ENCODE measurements at places on chromosomes 7 and 10.

GRCh38 chr10:110568055-110568735, 700 bp downstream of the SMC3 start:
- DNase-seq = peak; percentile 54

DNA sequence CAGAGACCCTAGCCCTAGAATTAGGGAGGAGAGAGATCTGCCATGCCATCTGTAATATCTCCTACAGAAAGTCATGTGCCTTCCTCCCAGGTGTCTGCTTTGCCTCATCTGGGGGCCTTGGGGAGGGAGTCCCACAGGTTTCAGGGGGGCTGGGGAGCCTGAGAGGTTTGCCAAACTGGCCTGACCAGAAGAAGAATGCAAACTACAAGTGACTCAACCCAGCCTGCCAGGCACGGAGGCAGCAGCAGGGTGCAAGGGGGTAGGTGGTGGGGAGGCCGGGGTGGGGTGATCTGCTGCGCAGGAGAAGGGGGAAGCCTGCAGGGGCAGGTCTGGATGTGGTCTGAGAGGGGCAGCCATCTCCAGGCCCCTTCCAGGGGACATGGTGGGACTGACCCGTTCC, 9.6 kb upstream of the TRIM8 start:
- DNase-seq = no peak

DNA sequence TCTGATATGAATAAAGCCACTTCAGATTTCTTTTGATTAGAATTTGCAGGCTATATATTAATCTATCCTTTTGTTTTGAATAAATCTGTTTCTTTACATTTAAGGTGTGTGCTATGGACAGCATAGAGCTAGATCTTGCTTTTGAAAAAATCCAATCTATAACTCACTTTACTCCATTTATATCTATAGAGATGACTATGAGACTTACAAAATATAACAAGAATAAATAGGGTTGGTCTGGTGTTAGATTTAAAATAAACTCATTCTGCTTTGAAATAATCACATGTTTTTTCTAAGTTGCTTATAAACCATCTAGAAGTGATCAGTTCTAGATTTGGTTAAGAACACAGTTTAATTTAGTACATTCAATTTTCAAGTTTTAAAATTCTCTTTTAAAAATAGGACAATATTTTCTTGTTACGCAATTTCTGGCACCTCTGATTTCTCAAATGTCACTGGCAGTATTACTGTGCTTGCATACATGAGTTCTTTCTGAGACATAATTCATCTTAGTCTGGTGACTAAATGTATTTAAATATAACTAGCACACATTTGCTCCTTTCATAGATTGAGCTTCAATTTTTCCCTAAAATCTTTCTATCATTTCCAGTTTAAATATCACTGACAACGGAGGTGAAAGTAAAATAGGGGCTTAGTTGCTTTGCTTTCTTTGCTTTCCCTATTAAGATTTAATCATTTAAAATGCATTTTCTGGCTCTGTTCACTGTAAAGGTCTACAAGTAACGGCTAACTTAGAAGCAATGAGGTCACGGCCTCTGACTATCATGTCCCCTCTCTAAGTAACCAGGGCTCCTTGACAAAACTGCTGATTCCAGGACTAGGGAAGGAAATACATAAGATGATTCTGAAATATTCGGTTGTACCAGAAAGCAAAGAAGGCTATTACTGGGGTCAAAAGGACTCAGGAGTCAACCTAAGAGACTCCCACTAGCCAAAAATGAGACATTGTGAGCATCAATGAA, 89.3 kb downstream of the ICA1 start:
- DNase-seq = no peak

GRCh38 chr7:9796241-9796640, 1177.4 kb upstream of the PHF14 start:
- DNase-seq = no peak

- DNase-seq = no peak
These were observed 22.8 kb upstream of the EZH2 start for GRCh38 chr7:148906707-148907498.

DNA sequence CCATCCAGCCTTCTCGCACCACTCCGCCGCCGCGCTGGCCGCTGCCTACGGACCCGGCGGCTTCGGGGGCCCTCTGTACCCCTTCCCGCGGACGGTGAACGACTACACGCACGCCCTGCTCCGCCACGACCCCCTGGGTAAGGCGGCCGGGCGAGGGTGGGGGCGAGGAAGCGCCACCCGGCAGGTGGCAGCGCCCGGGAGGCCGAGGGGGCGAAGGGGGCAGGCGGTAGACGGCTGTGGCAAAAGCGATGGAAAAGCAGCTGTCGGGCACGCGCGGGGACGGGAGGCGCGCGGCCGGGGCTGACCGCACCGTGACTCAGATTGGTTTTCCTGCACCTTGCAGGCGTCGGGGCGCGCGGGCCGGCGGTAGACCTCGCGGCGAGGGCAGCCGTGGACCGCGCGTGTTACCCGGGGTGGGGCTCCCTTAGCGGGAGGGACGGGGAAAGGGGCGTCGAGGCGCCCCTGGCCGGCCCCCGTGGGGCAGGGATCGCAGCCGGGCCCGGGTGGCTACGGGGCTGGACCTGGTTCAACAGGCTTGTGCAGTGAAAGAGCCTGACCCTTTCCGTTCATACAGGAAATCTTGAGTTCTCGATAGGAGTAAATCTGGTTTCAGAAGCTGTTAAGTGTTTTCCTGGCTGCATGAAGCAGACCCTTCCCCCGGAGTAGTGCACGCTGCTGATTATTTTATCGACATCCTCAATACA, 608 bp downstream of the HHEX start:
- peak; percentile 52 for DNase-seq

DNA sequence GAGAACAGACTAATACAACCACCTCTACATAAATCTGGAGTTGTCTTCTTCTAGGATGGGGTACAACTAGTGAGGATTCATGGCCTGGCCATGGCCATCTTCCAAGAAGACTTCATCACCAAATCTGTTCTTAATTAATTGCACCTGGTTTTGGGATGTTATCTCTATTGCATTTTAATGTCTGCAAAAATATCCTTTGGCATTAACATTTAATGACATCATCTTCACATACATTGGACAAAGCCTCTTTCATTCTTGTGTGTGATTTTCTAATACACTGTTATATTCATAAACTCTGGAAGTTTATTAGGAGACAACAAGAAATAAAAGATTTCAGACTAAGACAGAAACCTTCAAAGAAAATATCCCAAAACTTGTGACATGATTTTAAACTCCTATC, 124.2 kb upstream of the ABCB5 start:
- no peak for DNase-seq

GRCh38 chr7:5694912-5695726, 86.3 kb downstream of the RNF216 start:
- DNase-seq = peak; percentile 69

DNA sequence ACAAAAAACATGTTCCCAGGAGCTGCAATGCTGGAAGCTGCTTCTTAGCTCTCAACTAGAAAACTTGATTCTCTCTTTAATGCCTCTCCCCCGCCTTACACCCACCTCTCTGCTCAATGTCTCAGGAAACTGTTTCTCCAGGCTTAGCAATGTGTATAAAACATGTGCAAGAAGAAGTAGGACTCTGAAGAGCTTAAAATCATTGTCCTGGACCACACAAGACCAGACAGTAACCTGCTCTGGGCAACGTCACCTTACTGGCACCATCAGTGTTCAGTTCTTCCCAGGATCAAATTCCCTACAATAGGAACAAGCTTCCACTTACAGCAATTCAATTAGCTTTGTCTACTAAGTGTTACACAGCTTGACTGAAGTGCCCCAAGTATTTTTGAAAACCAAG, 104.9 kb downstream of the RAPGEF5 start:
- DNase-seq = no peak

- DNase-seq = no peak
These were observed 30.0 kb upstream of the PARD3 start for GRCh38 chr10:34845070-34845469.

DNA sequence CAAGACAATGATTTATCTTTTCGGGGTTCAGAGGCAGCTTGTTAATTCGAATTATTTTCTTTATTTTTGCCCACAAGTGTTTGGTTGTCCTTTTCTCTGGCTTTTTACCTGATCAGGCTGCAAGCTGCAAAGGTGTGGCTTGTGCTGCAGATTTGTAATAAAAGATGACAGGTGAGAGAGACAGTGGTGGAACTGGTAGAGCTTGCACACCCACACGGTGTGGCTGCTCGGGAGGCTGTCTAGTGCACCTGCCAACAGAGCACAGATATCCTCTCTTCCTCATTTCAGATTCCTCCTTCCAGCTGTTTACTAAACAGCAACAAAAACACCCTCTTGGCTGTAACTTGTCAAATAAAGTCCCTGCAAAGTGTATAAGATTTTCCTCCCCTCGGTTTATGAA, 9.2 kb downstream of the GJD4 start:
- DNase-seq = no peak

- DNase-seq = no peak
These were observed 273.4 kb upstream of the CSTF2T start for GRCh38 chr10:51972733-51973346.

DNA sequence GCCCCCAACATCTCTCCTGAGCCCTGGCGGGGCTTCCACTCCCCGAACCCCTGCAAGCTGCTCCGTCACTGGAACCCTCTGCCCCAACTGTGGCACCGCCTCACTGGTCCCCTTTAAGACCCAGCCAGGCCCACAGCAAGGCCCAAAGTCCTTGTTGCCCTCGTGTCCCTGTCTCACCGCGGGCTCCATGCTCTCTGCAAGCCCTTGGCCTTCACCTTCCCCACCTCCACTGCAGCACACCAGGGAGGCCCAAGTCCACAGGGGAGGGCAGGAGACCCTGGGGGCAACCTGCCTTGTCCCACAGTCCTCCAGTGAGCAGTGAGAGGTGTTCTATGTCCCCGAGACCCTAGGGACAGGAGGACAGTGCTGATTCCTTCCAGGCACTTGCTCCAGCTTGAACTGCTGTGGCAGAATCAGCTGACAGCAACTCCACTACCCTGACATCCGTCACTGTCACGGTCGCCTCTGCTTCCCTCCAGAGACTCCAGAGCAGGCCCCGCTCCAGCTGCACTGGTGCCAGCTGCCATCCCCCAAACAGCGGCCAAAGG, 105.3 kb downstream of the CYTH3 start:
- no peak for DNase-seq

- DNase-seq = no peak
These were observed 88.9 kb downstream of the CNNM2 start for GRCh38 chr10:103007017-103007416.

GRCh38 chr7:107945332-107945731, 54.3 kb downstream of the DLD start:
- no peak for DNase-seq

DNA sequence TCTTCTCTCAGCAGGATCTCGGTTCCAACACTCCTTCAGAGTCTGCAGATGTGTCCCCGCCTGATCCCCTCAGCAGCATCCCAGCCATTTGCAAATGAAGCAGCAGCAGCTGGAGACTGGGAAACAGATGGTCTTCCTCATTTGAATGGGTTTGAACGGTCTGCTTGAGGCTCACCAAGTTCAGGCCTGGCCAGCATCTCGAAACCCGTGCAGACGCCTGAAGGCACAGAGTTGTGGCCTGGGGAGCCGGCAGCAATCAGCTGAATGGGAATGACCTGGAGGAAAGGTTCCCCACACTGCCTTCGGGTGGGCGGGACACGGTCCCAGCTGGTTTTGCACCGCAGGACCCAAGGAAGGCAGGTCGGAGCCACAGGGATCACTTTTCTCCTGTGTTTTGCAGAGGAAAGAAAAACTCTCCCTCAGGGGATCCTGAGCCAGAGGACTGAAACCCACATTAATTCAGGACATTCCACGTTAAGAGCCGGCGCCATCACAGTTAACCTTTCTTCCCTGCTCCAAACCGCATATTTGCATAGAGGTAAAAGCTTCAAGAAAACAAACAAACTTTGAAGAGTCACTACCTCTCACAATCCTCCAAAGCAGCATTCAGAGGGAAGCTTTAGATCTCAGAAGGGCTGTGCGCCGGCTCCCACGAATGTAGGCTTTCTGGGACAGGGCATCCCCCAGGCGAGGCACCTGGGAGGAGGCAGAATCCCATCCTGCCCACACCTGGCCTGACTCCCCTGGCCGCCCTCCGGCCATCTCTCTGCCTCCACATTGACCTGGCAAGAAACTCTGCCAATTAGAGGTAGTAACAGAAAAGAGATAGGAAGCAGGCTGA, 17.7 kb downstream of the FGFR2 start:
- no peak for DNase-seq

DNA sequence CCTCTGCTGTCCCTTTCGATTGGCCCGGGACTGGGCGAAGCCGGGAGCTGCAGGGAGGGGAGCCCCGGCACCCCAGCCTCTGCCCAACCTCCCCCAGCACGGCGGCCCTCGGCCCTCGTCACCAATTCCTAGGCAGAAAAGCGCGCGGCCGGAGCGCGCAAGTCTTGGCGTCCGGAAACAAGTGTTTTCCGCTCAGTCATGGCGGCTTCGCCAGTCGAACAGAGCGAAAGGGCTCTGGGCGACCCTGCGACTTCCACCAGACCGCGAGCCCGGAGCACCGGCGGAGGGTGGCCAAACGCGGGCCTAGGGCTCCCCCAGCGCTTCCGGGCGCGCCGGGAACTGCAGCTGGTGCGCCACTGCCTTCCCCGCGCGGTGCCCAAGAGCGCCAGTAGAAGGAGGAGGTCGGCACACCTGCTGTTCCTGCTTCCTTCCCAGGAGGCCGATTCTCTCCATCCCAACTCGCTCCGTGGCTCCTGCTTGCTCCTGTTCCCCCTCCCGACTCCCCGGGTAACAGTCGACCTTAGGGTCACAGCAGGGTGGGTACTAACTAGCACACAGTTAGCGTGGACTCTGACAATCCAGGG, 729.9 kb downstream of the ZWINT start:
- DNase-seq = no peak

DNA sequence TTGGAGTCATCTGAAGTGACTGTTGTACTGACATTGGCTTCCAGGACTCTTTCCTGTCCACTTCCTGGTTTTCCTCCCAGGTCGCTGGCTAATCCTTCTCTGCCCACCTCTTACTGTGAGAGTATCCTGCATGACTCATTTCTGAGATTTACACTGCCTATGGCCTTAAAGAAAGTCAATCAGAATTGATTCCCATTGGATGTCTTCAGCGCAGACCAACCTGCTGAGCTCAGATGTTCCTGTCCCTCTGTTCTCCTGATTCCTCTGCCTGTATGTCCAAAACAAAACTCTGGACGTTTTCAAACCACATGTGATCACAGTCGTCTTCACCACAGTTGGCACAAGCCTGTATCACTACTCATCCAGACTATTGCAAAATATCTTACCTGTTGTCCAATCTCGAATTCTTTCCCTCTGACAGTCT, 262.1 kb downstream of the CREB5 start:
- DNase-seq = no peak

- no peak for DNase-seq
These were observed 192.1 kb downstream of the WDR11 start for GRCh38 chr10:121043124-121043849.

DNA sequence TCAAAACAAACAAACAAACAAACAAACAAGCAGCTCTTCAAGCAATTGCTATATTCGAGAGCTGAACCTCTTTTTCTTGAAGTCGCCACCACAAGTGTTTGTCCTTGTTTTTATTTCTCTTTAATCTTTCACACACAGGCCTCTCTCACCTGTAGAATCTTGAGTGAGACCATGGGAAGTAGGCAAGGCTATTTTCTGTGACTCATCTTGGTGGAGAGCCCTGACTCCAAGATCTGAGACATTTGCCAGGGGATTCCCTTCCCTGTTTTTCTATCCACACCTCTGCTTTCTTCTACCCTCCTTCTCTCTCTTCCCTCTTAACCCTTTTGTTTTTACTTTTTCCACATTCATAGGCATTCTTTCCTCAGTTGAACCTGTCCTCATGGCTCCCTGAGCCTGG, 8.0 kb upstream of the TAS2R60 start:
- no peak for DNase-seq

- DNase-seq = no peak
These were observed 52.6 kb downstream of the CAV1 start for GRCh38 chr7:116577320-116577871.
